ENCODE measurements at places on chromosomes 4 and X.

DNA sequence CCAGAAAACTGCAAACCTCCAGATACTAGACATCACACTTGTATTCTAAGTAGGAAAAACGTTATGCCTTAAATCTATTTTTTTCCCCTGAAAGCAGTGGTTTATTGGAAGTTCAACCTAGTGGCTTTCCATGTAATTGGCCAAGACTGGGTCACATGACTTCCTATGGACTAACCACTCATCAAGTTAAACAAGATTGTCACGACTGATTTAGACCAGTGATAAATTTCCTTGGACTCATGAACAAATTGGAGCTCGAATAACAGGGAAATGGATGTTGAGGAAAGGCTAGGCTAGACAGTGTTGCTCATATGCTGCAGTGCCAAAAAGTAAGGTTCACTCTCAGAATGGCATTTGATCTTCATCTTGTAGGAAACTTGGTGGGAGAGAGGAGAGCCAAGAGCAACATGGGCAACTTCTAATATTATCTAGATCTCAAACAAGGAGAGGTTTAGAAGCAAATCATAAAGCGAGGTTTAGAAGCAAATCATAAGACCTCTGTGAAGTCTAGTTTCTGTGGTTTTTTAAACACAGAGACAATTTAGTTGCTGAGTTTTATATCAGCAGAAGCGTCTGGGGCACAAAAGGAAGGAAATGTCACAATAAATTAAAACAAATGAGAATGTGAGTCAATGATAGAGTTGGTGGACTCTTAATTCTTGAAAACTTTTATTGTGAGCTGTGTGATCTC, 165.6 kb upstream of the BOD1L1 start:
- no peak for DNase-seq

- no peak for DNase-seq
These were observed 78.7 kb downstream of the DCTD start for GRCh38 chr4:182838535-182838934.

- DNase-seq = no peak
These were observed 12.0 kb upstream of the RPS3A start for GRCh38 chr4:151087467-151087866.

DNA sequence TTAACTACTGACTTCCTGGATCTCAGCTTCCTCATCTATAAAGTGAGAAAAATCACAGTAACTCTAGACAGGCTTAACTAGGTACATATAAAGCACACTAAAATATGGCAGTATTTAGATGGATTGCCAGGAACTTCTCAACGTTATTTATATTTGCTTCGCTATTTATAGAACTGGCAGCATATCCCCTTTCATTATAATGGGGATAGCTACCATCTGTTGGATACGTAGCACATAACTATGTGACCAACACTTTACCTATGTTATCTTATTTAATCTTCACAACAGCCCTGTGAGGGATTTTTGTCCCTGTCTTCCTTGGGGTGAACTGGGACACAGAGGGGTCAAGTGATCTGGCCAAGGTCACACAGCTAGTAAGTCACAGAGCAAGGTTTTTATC, 64.6 kb downstream of the ENPEP start:
- DNase-seq = no peak

DNA sequence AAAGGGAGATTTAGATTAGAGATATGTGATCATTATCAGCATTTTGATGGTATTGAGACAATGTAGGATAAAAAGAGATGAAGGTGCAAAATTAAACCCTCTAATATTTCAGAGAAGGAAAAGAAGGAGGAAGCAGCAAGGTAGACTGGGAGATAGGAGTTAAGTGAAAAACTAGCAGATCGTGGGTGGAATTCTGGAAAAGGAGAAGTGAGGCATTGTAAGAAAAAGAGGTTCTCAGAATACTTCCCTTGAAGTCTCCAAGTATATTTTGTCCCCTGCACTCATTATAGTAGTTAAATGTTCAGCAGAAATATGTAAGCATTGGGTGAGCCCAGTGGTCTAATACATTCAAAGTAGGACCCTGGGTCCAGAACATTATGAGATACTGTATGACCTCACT, 30.3 kb downstream of the COPS4 start:
- DNase-seq = no peak

DNA sequence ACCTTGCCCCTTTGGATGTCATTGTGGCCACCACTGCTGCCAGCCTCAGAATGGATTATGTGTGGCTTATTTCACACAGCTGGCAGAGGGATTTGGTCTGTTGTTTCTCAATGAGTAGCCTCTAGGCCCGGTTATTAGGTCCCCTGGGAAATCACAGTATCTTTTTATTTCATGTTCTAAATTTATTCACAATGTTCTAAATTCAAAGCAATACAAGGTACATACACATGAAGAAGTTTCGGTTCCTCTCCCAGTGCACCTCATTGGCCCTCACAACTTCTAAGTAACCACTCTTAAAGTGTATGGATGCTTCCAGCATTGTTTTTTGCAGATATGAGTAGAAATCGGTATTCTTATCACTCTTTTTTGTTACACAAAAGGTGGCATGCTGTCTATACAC, 262.7 kb downstream of the RCHY1 start:
- DNase-seq = no peak

DNA sequence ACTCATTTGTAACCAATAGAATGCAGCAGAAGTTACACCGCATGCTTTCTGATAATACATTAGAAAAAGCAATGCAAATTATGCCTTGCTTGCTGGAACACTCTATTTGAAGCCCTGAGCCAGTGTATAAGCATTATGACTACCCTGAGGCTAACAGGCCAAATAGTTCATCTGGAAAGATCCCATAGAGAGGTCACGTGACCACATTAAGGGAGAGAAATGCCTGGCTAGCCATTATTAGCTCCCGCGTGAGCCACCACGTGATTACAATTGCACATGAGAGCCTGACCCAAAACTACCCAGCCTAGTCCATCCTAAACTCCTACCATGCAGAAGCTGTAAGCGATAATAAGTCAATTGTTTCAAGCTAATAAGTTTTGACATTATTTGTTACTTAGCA, 472.9 kb upstream of the GALNTL6 start:
- no peak for DNase-seq

- no peak for DNase-seq
These were observed 186.9 kb upstream of the HS3ST1 start for GRCh38 chr4:11615601-11616000.

- DNase-seq = no peak
These were observed 94.0 kb downstream of the AFAP1 start for GRCh38 chr4:7845493-7846128.

DNA sequence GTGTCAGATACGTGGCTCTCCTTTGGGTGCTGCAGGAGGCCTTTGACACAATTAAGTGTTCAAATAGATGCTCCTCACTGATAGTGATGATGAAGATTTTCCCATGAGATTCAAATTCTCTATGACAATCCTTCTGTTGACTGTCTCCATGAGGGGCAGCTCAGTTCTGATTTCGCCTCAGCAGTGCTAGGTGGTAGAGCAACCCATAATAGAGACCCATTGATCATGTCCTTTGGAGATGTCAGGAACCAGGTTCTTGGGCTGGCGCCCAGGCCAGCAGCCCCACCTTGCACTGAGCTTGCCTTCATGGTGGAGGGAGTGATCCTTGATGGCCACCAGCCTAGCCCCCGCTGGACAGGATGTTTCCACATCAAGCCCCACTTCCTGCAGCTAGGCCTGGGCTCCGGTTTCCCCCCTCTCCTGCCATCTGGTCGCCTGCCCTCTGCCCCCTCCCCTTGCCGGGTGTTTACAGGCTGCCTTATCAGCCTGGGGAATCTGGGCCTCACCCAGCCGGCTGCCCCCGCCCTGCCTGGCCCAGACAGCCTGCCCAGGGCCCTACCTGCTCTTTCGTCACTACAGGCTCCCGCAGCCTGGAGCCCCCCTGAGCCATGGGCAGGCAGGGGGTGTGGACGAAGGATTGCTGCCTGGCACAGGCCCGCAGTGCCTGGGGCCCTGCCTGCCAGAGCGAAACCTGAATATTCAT, 12.6 kb downstream of the ELF4 start:
- DNase-seq = no peak

DNA sequence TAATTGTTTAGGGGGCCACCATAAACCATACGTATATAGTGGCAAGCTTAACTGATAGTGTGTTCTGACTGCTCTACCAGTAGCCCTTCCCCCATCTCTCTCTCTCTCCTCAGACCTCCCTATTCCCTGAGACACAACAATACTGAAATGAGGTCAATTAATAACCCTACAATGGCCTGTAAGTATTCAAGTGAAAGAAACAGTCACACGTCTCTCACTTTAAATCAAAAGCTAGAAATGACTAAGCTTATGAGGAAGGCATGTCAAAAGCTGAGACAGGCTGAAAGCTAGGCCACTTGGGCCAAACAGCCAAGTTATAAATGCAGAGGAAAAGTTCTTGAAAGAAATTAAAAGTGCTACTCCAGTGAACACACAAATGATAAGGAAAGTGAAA, 78.0 kb downstream of the PRDM5 start:
- no peak for DNase-seq

GRCh38 chrX:38357747-38358673, 5.6 kb downstream of the OTC start:
- no peak for DNase-seq

GRCh38 chr4:1404573-1405253, 1.5 kb downstream of the NKX1-1 start:
- DNase-seq = no peak

- DNase-seq = no peak
These were observed 23.4 kb upstream of the SLC10A7 start for GRCh38 chr4:146545102-146545501.

GRCh38 chrX:112636288-112636687, 43.5 kb downstream of the LHFPL1 start:
- DNase-seq = no peak

DNA sequence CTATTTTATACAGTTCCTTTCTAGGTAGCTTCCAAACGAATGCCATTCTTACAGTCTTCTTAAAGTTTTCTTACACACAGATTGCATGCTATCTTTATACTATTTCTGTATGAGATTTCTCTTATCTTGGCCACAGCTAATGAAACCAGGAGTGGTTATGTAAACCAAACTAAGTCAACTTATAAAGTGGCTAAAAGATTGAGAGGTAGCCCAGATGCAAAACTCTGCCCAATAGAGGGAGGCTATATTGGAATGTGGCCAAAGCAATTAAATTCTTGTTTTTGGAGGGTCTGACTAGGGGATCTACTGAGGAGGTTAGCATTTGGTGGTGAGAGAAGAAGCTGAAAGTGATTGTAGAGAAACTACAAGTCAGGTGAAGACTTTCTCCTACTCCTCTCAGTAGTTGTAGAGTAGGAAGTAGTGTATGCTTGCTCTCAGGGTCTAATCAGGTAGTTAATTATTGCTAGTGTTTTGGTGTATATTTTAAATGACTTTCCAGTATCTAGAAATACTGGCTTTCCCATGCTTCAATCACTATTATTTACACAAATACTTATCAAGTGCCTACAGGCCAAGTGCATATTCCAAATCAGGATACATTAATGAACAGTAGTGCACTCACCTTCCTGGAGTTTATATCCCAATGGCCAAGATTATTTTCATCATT, 104.2 kb upstream of the HPGD start:
- no peak for DNase-seq

- DNase-seq = no peak
These were observed 208.2 kb downstream of the PARM1 start for GRCh38 chr4:75141162-75141561.

- peak; percentile 69 for DNase-seq
These were observed 102.3 kb downstream of the LARP1B start for GRCh38 chr4:128163177-128164117.

DNA sequence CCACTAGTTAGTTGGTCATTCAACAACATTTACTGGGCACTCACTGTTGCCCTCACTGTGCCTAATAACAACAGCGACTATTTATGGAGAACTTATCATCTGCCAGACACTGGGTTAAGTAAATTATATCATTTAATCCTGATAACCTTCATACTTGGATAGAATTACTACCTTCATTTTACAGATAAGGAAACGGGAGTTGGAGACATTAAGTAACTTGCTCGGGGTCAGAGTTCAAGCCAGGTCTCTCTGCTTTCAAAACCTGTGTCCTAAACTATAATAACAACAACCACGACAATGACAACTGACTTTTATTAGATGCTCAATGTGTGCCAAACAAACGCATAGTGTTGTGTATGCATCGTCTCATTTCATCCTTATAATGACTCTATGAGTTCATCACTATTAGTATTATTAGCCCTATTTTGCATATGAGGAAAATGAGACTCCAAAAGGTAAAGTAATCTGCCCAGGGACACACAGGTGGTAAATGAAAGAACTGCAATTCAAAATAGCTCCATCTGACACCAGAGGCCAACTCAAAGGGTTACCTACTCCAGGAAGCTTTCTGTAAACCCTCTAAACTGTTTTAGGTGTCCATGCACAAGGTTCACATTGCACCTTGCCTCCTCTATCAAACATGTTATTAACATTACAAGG, 98.4 kb upstream of the ACSL4 start:
- DNase-seq = no peak

DNA sequence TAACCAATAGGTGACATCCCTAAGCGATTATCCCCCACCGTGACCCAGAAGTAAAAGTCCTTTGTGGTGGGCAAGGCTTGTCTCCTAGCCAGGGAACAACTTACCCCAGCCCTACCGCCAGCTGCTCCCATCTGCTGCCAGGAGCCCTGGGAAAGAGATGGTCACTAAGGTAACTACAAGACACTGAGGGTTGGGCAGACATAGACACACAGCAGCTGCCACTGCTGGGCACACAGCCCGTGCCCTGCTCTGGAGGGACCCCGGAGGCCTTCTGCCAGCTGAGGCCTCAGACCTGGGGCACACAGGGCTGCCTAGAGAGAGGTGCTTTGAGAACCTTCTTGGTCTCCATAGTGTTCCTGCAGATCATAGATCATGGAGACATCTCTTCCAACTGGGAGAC, 53.0 kb upstream of the PROM1 start:
- no peak for DNase-seq

- DNase-seq = no peak
These were observed 25.0 kb upstream of the PDLIM5 start for GRCh38 chr4:94426783-94427182.

GRCh38 chrX:84186603-84187532, 1.1 kb downstream of the RPS6KA6 start:
- DNase-seq = no peak

- no peak for DNase-seq
These were observed 111.9 kb upstream of the PCDH18 start for GRCh38 chr4:137644201-137644600.

DNA sequence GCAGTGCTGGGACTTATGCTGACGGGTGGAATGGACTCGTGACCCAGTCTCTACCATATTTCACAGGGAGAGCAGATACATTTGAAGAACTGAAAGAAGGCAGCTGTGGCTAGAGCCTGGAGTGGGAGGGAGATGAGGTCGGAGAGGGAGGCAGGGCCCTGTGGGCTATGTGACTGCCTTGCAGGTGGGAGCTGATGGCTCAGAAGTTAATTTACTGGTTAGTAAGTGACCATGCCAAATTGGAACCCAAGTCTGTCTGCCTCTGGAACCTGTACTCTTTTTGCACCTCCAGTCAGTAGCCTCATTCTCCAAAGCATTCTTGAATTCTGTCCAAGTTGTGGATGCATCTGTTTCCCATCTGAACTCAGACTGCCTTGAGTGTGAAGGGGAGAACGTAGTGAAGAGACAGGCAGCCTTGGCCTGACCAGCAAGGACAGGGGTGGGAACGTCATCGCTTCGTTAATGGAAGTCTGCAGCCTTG, 92.3 kb downstream of the REPS2 start:
- DNase-seq = no peak

Measured in HCT116 (cell line).